ENCODE measurements at places on chromosomes 13 and 19.

DNA sequence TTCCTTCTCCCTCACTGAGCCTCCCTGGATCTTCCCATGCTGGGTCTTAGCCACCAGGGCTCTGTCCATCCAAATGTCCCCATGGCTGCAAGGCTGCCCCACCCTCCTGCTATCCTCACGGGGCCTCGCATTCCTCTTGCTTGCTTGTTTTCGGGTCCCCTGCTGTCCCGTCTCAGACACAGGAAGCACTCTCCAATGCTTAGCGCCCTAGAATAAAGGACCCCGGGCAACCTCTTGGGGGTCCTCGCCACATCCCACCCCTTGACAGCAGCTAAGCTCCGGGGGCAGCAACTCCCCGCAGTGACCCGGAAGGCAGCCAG lies 23.7 kb downstream of the SH3GL1 start:
- no peak for DNase-seq

DNA sequence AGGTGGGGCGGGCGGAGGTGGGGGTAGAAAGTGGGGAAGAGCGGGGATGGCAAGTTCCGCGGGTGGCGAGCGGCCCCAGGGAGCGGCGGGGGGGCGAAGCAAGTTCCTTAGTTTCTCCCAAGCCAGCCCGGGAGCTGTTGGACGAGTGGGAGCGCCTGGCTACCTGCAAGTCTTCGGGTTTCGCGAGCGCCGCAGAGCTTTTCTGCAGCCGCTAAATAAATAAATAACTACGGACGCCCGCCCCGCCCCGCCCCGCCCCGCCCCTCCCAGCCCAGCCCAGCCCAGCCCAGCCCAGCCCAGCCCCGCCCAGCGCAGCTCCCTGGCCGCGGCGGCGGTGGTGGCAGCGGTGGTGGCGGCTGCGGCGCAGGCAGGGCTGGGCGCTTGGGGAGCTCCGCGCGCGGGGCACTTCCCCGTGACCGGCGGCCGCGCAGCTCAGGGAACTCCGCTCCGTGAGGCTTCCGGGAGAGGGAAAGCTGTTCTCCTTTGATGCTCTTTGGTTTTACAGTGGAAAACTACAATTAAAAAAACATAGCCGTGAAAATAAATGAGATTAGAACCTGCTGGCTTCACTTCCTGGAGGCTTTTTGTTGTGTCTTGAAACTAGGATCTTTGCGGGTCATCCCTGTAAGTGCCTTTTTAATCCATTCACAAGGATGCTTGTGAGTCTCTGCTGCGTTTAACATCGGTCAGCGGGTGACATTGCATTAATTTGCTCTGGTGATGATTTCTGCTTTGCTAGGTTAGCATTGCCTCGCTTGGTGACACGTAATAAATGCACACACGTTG lies at the start of gene UBE2L5:
TSS of gene UBE2L5 (plus strand) at position 440 of the 786 bp plus-strand sequence. CDS start 5,498 bp downstream, outside the sequence.
- peak; percentile 78 for DNase-seq

GRCh38 chr13:47457626-47458025 lies 543.4 kb downstream of the SUCLA2 start:
- no peak for DNase-seq

- DNase-seq: no peak
Measured at GRCh38 chr19:41480336-41480735, 37.4 kb downstream of the ERICH4 start.

GRCh38 chr19:55118401-55118991 lies 1.1 kb upstream of the PPP1R12C start:
- no peak for DNase-seq

GRCh38 chr19:40348961-40349507 lies 539 bp downstream of the PLD3 start:
- DNase-seq: no peak

GRCh38 chr19:7595466-7596133 lies at the start of gene CAMSAP3:
Gene CAMSAP3 (plus strand): TSS chr19:7595863. CDS start chr19:7596003, 140 bp downstream.
- DNase-seq: peak; percentile 51

DNA sequence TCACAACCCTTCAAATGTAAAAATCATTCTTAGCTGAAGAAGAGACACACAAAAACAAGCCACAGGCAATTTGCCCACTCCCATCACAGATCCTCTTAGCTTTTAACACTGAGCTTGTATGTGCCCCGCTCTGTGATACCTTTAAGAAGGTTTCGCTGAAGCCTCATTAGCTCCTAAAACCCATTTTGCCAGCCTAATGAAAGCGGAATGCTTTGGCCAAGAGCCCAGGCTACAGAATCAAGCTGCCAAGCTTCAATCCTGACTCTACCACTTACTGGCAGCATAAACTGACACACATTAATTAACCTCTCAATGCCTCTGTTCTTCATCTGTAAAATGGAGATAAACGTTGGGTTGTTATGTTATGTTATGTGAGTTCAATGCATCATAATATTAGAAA lies 10.5 kb downstream of the ZNF112 start:
- no peak for DNase-seq

GRCh38 chr19:37655689-37656371 lies 565 bp upstream of the ZFP30 start:
- DNase-seq: peak; percentile 88

DNA sequence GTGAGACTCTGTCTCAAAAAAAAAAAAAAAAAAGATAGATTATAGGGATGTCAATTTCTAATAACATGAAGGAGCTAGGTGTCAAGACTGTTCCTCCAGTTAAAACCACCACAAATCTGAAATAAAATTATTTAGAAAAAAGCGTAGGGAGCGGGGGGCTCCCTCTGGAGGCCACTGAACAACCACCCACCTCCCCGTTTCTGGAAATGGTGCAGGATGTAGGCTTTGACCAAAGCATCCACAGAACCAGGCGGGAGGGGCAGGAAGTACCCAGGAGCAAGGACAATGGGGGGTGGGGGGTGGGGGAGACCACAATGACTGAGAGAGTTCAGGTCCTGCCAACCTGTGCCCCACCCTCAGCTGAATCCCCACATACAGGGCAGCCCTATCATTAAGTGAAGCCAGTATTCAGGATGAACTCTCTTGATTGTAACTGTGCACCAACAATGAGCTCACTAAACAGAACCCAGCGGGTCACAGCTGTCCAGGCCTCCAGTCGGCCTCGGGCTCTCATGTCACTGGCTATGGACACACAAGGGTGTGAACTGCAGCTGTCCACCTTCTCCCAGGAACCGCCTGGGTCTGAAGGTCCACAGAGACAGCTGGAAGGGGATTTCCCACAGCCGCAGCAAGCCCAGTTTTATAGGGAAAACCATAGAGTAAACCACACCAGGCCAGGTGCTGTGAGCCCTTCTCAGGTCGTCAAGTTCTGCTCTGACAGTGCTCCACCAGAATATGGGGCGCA lies 6.6 kb downstream of the ZSCAN18 start:
- DNase-seq: no peak

DNA sequence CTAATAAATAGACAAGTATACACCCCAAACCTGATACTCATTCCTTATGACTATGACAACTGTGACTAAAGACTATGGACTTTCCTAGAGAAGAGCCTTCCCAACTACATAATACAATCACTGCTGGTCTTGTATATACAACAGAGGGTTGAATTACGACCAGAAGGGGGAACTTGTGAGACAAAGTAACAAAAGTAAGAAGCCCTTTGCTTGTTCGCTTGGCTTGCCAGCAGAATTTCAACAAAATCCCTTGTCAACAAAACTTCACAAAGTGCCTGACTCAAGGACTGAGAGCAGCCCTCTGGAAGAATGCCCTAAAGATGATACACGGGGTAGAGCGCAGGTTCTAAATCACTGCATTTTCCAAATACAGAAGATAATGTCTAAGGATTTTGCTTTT lies 99.4 kb downstream of the WASF3 start:
- no peak for DNase-seq

- peak; percentile 64 for DNase-seq
Measured at GRCh38 chr19:45076029-45076850, at the start of gene ZNF296. Gene ZNF296 (minus strand): TSS chr19:45076478. CDS start chr19:45076373, 105 bp downstream.

GRCh38 chr13:68380041-68380973 lies 1150.2 kb upstream of the PCDH9 start:
- no peak for DNase-seq

DNA sequence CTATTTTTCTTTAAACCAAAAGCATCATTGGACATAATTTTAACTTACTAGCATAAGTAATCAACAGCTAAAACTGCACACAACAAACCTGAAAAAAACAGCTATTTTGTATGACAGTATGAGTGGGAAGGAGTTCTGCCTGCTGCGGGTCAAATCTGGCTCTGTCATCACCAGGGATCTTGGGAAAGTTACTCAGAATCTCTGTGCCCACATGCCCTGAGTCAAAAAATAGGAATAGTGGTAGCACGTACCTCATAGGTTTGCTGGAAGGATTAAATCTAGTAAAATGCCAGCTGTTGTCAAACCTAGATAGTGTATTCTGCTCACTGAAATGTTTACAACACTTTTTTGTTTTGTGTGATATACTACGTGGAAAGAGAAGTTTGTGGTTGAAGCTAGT lies 1.1 kb downstream of the CLN5 start:
- no peak for DNase-seq

GRCh38 chr19:39676004-39676403 lies 20.3 kb downstream of the LGALS16 start:
- no peak for DNase-seq

GRCh38 chr19:58582985-58583384 lies 9.8 kb upstream of the MZF1 start:
- DNase-seq: no peak

DNA sequence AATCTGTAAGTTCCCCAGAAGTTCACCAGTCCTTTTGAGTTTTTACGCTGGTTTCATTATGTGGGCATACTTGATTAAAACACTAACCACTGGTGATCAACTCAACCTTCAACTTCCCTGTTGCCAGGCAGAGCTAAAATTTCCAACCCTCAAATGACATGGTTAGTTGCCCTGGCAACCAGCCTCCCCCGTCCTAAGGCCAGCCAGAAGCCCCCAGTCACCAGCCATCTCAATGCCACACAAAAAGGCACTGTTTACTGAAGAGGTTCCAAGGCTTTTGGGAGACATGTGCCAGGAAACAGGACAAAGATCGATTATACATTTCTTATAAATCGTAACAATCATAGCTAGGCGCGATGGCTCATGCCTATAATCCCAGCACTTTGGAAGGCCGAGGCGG lies 1.6 kb downstream of the ZNF649 start:
- no peak for DNase-seq

GRCh38 chr19:45322744-45323281 lies at the start of gene CKM:
Gene CKM (minus strand): TSS chr19:45322875. CDS start chr19:45319713, 3,162 bp downstream.
- DNase-seq: no peak

DNA sequence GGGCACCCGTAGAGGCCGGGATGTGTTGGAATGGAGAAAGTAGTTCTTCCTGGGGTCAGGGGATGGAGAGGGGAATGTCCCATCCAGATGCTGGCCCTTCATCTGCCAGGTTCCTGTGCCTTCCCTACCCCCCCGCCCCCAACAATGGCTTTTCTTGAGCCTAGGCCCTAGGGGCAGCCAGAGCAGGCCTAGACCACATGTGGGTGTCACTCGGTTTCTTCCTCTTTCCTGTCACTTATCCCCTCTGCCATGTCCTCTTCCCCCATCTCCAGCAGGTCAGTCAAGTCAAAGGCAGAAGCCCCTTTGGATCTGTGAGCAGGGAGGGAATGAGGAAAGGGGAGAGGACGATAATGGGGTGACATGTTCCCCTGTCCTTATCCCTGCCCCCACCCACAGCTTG lies 36.4 kb downstream of the LYL1 start:
- DNase-seq: no peak

DNA sequence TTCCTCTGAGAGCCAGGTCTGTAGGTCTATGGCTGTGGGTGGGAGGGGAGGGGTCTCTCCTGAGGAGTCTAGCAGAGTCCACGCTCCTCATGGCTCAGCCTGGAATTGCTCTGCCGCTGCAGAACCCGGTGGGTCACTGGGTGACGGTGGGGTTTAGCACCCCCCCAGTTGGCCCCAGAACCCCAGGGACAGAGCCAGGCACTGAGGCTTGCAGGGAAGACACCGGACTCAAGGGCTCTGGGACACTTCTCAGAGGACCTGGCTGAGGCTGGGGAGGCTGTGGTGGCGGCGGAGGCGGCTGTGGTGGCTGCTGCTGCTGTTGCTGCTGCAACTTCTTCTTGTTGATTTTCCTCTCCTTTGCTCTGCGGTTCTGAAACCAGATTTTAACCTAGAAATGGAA lies 6.1 kb downstream of the CDX2 start:
- DNase-seq: no peak

GRCh38 chr13:40394304-40394985 lies 272.0 kb downstream of the FOXO1 start:
- DNase-seq: no peak

GRCh38 chr19:5154129-5154798 lies 185.4 kb downstream of the KDM4B start:
- no peak for DNase-seq

- no peak for DNase-seq
Measured at GRCh38 chr13:60258349-60258748, 94.6 kb upstream of the DIAPH3 start.

GRCh38 chr13:32432856-32433255 lies 4.9 kb upstream of the N4BP2L1 start:
- DNase-seq: peak; percentile 21

GRCh38 chr19:24033301-24033962 lies 53.6 kb upstream of the ZNF254 start:
- peak; percentile 81 for DNase-seq

DNA sequence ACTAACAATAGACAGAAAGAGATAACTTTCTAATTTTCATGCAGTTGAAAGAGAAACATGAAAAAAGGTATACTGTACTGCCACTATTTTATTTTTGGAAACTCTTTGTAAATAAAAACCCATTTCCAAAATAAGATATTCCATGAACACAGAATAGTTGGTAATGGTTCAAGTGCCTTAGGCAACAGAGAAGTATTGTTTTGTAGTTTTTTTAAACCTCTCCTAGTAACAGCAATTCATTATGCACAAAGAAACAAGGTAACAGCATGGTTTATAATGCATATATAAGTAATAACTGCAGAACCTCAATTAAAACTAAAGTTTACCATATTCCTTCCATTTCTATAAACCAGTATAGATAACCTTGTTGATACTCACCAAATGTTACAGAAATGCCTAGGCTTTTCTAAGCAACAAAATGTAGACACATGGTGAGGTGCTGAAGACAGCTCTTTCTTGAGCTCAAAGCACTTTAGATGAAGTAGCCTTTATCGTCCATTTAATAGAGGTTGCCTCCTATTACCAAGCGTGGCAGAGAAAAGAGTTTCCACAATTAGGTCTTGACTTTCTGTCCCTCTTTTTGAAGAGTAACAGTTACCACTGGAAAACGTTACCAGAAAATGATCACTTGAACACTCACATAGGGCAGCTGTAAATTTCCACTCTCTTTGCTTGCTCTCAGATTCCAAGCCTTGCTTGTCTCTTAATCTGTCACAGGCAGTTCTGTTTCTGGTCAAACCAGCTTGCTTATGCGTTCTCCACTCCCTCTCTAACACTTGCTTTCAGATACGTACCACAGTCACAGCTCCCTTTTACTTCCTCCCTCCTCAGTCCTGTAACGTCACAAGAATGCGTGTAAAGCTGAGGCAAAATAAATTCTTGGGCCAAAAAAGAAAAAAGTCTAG lies 42.9 kb downstream of the CAB39L start:
- peak; percentile 29 for DNase-seq

- DNase-seq: peak; percentile 74
Measured at GRCh38 chr13:24161010-24161775, 673 bp downstream of the SPATA13 start.

- DNase-seq: no peak
Measured at GRCh38 chr13:113591750-113592149, 7.2 kb downstream of the TFDP1 start.

GRCh38 chr19:33665776-33666595 lies 44.2 kb downstream of the CHST8 start:
- no peak for DNase-seq

- DNase-seq: no peak
Measured at GRCh38 chr19:45191375-45191774, 12.8 kb downstream of the BLOC1S3 start.

GRCh38 chr13:38384171-38384570 lies 34.5 kb downstream of the UFM1 start:
- no peak for DNase-seq

- DNase-seq: peak; percentile 80
Measured at GRCh38 chr19:49690656-49691242, at the start of gene CPT1C. Gene CPT1C (plus strand): TSS chr19:49691116. CDS start chr19:49692253, 1,137 bp downstream.

Measured in NCI-H526 treated with DMSO at 0.1 percent for 48 hours (cell line).